ENCODE measurements at places on chromosomes 7 and 10.

DNA sequence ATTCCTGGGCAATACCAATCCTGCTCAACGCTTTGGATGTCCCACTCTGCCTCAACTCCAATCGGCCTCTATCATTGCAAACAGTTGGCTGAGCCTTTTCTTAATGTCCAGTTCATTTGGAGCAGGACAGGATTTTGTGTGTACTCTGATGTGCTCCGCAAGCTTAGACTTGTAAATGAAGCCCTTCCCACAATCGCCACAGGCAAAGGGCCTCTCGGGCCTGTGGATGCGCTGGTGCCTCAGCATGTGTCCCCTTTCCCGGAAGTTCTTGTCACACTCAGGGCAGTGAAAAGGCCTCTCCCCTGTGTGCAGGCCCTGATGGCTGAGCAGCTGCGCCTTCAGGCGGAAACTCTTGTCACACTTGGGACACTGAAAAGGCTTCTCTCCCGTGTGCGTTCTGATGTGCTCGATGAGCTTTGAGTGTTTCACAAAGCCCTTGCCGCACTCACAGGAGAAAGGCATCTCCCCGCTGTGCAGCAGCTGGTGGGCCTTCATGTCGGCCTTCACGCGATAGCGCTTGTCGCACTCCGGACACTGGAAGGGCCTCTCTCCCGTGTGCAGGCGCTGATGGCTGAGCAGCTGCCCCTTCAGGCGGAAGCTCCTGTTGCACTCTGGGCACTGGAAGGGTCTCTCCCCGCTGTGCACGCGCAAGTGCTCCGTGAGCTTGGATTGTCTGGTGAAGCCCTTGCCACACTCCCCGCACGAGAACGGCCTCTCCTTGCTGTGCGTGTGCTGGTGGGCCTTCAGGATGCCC lies 20.0 kb downstream of the ZNF786 start:
- no peak for DNase-seq

- DNase-seq: no peak
These were observed 104.3 kb downstream of the TRIM24 start for GRCh38 chr7:138564365-138564764.

DNA sequence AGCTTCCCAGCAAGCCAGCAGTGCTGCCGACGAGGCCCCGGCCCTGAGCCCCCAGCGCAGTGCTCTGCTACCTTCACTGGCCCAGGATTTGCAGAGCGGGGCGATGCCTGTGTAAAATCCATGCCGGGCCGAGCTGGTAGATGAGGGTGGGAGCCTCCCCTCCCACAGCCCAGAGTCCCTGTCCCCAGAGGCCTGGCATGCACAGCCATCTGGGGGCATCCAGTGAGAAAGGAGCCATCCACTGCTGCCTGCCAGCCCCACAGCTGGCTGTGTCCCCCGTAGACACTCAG lies 116.7 kb downstream of the RGS10 start:
- DNase-seq: no peak

GRCh38 chr10:99527526-99528493 lies 4.9 kb upstream of the NKX2-3 start:
- DNase-seq: no peak

DNA sequence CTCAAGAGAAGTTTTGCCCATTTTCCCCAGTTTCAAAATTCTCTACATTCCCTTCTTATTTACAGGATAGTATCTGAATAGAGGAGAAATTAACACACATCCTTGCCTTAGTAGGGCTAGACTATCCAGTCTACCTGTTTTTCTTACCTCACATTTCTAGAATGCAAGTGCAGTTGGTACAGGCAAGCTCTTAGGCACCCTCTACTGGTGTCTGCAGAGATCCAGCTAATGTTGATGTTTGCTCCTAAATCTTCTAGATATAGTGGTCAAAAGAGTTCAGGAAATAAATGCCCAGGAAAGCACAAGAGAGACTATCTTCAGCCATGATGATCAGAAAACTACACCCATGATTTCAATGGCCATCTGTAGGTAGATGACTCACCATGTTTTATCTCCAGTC lies 205.3 kb downstream of the HTR7 start:
- DNase-seq: no peak

DNA sequence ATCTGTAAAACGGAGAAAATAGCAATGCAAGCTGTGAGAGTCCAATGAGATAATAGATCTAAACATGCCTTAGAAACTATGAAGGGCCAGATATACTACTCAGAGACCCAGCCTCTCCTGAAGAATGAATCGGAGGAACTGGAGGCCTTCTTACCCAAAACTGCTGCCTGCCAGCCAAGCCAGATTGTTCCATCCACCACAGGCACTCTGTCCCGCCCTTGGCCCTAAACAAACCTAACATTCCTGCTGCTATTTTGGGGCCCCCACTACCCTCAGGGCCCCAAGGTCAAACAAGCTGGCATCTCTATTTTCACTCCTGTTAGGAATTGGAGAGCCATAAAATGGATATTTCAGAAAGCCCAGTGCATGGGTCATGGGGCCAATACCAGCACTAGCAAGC lies 48.0 kb upstream of the HMX3 start:
- no peak for DNase-seq
